ENCODE measurements at places on chromosomes 5 and 9.

- no peak for DNase-seq
Measured at GRCh38 chr9:28774433-28775235, 1201.4 kb upstream of the C9orf72 start.

- DNase-seq: no peak
Measured at GRCh38 chr5:178212241-178213002, 8.1 kb downstream of the HNRNPAB start.

- no peak for DNase-seq
Measured at GRCh38 chr9:71670121-71670520, 98.2 kb downstream of the CEMIP2 start.

DNA sequence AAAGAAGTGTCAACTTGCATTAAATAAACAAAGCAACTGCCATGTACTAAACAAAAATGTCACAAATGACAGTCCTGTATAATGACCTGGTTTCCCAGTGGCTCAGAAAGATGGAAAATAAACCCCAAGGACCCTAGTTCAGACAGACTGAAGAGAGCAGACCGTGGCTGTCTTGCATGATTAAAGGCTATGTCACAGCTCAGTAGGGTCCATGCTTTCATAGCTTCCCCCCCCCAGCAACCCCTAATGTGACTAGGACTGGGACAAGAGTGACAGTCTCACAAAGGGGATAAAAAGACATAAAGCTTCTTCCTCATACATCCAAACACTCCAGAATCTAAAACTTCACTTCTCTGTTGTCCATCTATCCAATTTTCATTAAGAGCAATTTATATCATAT is 113.6 kb downstream of the NR6A1 start:
- DNase-seq: no peak

GRCh38 chr9:91161465-91162300 is 200.0 kb downstream of the AUH start:
- no peak for DNase-seq

- DNase-seq: no peak
Measured at GRCh38 chr5:125560476-125561225, 814.2 kb upstream of the ZNF608 start.

- no peak for DNase-seq
Measured at GRCh38 chr5:14200312-14200990, 57.3 kb downstream of the TRIO start.

DNA sequence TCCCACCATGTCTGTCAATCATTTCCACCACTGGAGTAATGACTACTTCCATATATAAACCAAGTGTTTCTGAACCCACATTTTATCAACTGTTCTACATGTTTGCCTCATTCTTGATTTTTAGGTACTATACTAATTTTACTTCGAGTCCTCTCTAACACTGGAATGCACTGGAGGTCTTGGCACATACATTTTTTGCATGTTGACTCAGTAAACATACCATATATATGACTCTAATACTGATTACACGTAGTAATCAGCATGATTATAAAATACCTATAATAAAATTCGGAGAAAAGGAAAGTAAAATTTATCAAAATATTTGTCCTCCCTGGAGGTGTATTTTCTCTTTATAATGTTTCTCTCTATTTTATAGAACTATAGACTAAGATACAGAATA is 621.7 kb upstream of the NUDT12 start:
- DNase-seq: no peak

- DNase-seq: no peak
Measured at GRCh38 chr5:162174358-162174974, 106.9 kb downstream of the GABRG2 start.

- no peak for DNase-seq
Measured at GRCh38 chr9:88691811-88692210, 156.8 kb downstream of the NXNL2 start.

DNA sequence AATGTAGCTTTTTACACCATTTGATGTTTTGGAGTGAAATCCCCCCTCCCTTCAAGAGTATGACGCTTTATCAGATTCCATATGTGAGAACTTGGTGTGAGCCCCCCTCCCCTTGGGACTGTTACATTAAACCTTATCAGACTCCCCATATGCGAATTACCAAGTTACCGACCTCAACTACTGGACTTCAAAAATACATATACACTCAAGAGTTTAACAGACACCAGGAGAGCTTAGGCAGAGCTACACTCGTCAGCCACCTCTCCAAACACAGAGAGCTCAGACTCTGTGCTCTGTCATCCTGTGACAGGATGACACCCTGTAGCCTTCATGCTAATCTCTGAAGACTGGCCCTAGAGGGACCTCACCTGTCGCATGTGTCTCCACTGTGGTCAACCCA is 50.2 kb downstream of the FAM114A2 start:
- no peak for DNase-seq

GRCh38 chr5:148436029-148436428 is 52.3 kb downstream of the FBXO38 start:
- DNase-seq: no peak

- no peak for DNase-seq
Measured at GRCh38 chr9:126880947-126881332, 20.5 kb downstream of the ZBTB34 start.

DNA sequence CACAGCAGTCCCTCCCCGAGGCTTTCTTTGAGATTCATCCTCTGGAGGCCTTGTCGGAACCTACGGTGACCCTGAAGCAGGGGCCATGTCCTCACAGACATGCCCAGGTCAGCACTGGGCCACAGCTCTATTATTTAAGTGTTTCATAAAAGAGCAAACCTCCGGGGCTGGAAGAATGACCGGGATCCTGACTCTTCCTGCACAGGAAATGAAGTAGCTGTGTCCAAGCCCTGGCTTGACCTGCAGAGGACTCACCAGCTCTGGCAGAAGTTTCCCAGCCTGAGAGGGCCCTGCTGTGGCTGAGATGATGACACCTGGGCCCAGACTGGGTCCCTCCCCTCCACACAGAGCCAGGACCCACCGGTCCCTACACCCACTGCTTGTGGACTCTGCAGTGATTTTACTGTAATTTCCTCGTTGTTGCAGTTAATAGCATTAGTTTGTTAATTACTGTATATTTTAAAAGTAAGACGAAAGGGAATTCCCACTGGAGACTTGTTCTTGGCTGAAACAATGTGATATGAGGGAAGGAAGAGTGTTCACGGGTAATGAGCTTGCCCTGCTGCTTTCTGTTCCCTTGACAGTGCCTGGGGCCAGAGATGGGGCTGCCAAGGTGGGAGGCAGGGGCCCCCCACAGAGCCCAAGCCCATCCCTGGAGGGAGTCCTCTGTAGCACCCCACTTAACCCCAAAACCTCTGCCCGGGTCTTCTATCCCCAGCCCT is 72.2 kb downstream of the PCDH1 start:
- DNase-seq: no peak

DNA sequence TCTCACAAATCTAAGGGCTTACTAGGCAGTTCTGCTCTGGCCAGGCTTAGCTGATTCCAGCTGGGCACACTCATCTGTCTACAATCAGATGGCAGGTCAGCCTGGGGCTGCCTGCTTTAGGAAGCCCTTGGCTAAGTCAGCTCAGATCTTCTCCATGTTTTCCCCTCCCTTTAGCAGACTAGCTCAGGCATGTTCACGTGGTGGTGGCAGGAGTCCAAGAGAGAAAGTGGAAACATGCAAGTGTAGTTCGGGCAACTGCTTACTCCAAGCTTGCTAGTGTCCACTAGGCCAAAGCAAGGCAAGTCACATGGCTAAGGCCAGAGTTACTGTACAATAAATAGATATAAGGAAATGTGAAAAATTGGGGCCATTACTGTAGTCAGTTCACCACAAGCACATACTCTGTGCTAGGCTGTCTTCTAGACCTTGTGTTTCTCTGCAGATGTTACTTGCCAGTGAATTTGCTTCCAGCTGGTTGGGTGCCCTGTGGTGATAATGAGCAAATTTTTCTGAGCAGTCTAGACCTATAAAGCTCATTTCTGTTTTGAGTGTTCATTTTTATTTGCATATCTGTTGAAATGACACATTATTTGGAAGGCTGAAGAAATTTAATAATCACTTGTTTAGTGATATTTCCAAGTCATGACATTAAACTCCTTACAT is 38.3 kb downstream of the RECK start:
- no peak for DNase-seq

DNA sequence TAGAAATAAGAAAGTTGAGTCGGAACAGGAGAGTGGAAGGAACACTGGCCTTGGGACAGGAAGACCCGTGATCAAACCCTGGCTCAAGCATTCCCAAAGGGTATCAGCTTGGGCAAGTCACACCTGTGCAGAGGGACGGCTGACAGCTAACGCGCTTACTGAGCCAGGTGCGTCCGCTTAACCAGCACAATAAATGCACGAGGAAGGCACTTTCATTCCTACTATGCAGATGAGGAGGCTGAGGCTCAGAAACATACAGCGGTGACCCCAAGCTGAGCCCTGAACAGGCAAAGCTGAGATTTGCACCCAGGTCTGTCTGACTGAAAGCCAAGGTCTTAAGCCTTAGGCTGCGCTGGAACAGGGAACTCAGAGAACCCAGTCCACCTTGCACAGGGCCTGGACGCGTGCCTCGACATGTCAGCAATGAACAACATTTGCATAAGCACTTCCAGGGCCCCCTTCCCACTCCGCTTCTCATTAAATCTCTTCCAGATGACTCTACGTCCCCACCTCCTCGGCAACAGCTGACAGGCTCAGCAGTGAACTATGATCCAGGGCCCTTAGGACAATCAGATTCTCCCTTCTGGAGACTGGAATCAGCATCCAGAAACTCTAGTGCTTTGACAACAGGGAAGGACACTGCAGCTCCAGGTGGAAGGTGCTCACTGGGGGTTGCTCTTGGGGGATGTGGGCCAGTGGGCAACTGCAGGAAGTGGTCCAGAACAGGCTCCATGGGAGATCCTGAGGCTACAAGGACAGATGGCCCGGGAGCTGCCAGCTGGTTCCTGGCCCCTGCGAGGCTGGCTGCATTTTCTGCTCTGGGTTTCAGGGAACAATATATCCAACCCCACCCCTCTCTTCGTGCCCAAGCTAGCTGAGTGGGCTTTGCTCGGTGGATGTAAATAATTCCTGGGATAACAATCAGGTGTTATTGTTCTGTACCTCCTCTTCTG is 35.2 kb downstream of the SH3PXD2B start:
- no peak for DNase-seq

- no peak for DNase-seq
Measured at GRCh38 chr5:119741691-119742090, 112.3 kb downstream of the FAM170A start.

GRCh38 chr5:76851728-76852369 is 2.0 kb downstream of the S100Z start:
- no peak for DNase-seq

DNA sequence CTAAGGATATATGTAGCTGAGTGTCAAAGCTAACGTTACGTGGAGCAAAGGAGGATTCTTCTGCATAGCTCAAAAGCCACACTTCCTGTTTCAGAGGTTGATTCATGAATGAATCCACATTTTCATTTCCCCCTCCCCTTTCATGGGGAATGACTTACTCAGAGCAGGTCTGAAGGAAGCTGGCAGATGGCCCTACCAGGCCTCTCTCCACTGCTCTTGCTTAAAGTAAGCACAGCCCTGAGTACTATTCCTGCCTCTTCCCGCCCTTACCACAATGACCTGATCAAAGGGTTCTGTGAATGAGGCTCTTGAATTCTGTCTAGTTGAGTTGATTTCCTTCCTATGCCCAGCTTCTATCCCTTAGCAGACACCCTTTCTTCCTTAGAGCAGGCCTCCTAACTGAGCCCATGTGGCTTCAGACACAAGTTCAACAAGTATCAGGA is 6.3 kb downstream of the IGIP start:
- DNase-seq: no peak

- no peak for DNase-seq
Measured at GRCh38 chr5:111975133-111975532, 218.1 kb upstream of the NREP start.

DNA sequence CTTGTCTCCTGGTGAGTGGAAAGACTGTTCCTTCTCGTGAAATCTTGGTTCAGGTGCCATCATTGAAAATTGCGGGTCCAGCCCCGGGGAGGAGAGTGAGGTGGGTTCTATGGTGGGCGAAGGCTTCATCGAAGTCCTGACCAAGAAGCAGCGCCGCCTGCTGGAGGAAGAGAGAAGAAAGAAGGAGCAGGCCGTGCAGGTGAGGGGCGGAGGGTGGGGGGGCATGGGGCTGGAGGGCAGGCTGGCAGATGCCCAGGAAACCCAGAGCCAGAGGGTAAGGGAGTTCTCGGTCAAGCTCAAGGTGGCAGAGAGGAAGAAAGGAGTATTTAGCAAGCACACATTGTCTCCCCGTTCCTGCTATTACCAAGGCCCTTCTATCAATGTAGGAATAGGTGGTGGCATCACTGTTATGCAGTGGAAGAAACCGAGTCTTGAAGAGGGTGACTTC is 24.3 kb upstream of the POMT1 start:
- DNase-seq: peak; percentile 36

GRCh38 chr5:107474716-107475489 is 195.8 kb downstream of the EFNA5 start:
- DNase-seq: no peak

DNA sequence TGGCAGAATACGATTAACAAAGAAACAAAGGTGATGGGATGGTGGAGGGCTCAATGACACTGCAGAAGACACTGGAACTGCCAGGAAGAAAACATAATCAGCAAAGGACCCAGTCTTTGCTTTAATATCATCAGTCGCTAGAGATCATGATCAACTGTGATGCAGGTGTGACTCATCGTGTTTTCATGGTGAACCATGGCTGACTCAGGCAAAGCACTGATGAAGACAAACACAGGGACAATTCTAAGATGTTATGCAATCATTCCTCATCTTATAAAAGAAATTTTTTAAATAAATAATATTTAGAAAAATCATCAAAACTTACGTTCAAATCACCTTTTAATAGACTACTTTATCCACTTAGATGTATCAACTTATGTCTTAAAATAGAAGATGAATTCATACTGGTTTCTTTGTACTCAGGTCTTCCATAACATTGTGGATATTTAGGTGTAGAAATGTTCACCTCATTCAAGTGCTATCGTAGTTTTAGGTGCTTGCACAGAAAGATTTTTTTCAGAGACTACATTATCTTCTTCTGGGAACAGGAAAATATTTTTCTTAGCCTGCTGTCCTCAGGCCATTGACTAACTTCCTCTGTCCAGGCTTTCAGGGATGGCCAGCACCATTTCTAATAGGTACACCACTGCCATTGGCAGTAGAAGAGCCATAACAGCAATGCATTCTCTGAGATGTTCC is 673.4 kb upstream of the MEF2C start:
- no peak for DNase-seq

- DNase-seq: no peak
Measured at GRCh38 chr9:132440735-132441134, 30.7 kb downstream of the CFAP77 start.

DNA sequence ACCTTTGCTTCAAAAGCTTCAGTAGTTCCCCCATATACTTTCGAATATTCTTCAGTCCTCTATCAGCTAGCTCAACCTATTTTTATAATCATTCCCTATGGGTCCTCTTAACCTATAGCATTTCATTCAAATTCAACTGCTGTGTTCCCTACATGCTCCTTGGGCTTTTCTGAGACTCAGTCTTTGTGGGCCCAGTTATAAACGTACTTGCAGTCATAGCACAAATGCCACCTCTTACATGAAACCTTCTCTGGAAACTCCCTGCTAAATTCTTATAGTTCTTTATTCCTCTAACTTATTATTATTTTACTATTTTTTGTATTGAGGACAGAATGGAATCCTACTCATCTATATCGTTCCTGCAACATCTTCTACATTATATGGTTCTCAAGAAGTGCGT is 24.7 kb downstream of the MLANA start:
- no peak for DNase-seq

- no peak for DNase-seq
Measured at GRCh38 chr9:16032799-16033198, 480.0 kb downstream of the CCDC171 start.
